ENCODE measurements at places on chromosomes 3 and 15.

DNA sequence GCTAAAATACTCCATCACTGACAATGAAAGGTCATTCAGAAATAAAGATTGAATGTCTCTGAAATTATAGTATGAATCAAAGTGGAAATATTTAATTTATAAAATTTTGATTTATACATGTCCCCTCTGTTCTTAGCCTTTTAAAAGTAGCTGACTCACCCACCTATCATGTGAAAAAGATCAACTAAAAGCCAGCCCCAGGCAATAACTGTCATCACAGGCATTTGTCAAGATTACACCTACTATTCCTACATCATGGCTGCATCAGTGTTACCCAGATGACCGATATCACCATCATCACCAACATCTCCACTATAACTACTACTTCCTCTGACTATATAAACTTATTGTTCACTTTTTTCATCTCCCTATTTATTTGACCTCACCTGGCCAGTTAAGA, 14.3 kb upstream of the PIK3R4 start:
- DNase-seq, result no peak

DNA sequence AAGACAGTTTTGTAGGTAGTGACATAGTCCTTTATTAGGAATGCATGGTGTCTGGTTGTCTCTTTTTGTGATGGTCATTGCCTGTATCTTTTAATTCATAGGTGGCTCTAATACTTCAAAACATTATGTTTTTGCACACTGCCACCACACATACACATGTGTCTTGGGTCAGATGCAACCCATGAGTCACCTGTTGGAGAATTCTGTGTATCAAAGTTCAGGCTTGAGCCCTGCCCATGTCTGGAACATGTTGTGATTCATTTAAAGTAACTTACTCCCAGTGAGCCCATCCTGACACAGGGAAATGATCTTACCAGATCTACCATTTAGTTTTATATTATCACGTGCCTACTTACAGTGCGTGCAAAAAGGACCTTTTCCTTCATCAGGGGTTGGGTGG, 142.7 kb downstream of the GHSR start:
- DNase-seq, result no peak

GRCh38 chr3:188174317-188175044, 20.5 kb downstream of the LPP start:
- DNase-seq, result no peak

DNA sequence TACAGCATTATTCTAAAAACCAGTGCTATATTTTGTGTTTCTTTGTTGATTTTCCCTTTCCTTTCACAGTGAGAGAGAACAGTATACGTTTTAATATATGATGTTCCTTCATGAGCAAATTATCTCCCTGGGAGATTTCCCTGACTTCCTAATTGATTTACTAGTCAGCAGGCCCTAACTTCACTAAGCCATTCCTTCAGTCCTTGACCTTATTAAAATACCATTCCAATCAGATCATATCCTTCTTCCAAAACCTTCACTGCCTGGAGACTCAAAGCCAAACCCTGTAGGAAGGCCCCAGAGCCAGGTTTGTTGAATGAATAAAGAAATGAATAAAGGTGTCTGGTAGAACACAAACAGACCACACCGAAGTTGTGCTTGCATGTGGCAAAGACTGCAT, 43.8 kb upstream of the ARHGEF3 start:
- DNase-seq, result no peak

Data from activated T-cell treated with anti-CD3 and anti-CD28 coated beads, Interleukin-2, amount 50 U/mL, for 4 hours (primary cell).